IPS DF 19.7 (cell line): ENCODE measurements at places on chromosomes 7 and 10.

GRCh38 chr10:2122431-2123124 is 385.3 kb upstream of the ADARB2 start:
- DNase-seq: no peak

DNA sequence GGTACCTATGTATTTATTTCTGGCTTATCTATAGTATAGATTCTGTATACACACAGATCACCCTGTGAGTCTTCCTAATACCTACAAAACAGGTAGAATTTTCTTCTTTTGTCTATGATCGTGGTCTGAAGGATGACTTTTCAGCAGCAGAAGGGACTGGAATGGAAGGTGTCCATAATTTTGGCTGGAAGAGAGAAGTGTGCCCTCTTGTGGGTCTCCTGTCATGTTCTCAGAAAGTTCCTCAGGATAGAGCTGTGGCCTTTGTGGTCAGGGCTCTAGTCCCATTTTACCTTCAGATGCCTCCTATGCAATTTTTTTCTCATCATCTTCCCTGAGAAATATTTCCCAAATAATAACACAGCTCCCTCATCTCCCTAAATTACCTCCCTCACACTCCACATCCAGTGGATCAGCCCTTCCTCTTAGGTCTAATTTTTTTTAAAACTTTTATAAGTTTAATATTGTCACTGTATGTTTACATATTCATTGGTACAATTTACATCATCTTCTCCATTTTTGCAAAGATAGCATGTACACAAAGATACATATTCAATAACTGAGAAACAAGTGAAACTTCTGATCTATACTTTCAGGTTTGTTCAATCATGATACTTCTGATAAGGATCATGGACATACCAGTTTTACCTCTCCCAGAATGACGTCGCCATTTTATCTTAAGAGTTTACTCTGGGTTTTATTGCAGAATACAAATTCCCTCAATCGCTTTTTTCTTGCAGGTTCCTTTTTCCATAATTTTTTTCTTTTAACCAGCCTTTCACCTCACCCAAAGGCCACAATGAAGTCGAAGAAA is 112.7 kb downstream of the REEP3 start:
- DNase-seq: no peak

DNA sequence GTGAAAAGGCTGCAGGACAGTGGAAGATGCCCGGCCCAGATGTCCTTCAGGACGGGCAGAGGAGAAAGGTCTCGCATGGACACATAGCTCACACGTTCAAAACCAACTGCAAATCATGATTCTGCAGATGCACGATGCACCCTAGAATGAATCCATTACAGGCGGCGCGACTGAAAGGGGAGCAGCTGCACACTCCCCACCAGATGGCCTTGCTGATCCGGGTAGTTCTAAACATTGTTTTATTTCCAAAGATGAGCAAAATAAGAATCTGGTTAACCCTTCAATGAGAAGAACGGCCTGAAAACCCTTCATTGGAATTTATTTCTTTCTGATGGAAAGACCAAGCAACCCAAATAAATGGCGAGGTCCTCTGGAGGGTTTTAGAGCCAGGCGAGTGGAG is 33.8 kb downstream of the CHST15 start:
- DNase-seq: no peak

- no peak for DNase-seq
Observed at GRCh38 chr7:72706521-72706920, 121.5 kb downstream of the TYW1B start.

GRCh38 chr10:15374156-15374555 is 3.1 kb upstream of the FAM171A1 start:
- no peak for DNase-seq

- DNase-seq: no peak
Observed at GRCh38 chr10:82321724-82322123, 446.7 kb downstream of the NRG3 start.

DNA sequence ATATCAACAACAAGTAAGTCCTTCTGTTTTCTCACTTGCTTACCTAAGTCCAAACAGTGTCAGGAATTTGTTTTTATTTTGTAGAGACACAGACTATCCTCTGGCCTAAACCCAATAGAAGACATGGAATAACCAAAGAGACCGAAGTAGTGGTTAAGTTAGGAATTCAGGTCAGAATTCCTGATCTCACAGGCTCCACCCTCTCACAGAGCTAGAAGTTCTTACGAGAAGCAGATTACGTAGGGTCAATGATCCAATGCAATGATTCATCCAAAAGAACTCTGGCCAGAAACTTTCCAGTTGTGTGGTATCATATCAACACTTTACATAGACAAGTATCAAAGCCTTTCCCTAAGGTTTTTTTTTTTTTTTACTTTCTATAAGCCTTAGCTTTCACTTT is 73.8 kb downstream of the IQUB start:
- DNase-seq: no peak

DNA sequence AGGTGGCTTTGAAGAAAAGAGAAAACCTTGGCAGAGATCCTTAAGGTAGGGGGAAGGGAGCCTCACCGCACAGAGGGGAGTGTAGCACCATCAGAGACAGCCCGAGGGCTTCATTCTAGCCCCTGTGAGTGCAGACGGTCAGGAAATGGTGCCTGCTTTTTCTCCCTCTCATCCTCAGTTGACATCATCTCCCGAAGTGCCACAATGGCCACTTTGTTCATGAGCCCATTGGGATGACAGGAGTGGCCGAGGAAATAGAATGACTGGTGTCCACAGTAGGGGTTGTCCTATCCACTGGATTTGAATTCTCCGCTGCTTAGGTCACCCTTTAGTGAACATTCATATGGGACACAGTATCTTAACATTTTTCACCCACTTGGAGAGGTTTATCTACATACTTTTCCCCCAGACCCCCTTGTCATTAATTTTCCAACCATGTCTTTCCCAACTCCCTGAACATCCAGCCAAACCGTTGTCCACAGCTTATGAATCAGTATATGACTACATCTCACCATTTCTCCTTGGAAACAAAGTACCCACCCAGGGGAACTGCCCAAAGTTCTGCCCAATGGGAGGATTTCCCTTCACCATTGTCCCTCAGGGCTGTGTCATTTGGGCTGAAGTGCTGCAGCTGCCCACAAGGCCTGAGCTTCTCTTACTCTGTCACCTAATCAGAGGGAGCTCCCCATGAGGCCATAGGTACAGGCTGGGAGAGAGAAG is 108.8 kb downstream of the ADCY1 start:
- no peak for DNase-seq

GRCh38 chr7:48040944-48041652 is 5.8 kb downstream of the C7orf57 start:
- DNase-seq: no peak

DNA sequence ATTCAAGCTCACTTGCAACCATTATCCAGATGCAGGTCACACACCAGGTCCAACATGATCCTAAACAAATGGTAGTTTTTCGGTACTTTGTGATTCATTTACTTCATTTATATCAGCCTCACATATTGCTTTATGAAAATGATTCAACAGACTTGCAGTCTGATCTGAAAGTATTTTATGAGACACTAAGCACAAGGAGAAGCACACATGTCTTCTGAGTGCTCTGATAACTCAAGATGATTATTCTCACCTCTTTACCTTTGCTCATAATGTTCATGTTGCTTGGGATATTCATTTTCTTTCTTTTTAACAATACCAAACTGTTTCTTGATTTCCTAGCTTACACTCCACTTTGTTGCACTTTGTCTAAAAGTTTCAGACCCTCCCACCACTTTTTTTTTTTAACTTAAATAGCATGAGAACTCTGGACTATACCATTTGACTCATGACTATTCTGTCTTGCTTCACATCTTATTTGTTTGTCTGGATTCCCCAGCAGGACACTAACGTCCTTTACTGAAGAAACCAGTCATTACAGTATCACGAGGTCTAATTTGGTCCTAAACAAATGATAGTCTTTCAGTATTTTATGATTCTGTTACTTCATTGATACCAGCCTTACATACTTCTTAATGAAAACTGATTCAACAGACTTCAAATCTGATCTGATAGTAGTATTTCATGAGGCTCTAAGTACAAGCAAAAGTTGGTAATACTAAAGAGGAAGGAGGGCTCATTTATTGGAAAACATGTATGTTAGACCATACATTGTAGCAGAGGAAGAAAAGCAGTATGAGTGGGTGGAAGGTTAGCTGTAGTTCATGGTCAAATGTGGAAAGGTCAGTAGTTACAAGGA is 171.8 kb upstream of the AHR start:
- DNase-seq: no peak

DNA sequence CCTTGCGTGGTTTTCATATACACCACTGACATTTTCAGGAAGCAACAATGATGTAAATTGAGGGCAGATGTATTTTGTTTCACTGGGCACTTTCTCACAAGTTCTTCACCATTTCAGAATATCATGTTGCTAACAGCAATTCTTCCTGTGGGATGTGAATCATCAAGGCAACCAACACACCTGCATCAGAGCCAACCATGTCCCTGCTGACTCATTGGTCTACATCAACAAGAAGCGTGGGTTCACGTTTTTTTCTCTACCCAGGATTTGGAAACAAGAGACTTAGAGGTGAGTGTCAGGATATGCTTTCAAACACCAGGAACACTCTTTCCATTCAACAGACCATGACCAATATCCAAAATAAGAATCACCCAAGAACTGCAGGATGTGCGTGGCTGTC is 203.9 kb downstream of the TEX36 start:
- no peak for DNase-seq

GRCh38 chr7:29091715-29092114 is 54.6 kb downstream of the CPVL start:
- no peak for DNase-seq

GRCh38 chr10:108454793-108455192 is 1290.3 kb upstream of the SORCS1 start:
- DNase-seq: no peak
